ENCODE measurements at places on chromosomes 3 and 15.

DNA sequence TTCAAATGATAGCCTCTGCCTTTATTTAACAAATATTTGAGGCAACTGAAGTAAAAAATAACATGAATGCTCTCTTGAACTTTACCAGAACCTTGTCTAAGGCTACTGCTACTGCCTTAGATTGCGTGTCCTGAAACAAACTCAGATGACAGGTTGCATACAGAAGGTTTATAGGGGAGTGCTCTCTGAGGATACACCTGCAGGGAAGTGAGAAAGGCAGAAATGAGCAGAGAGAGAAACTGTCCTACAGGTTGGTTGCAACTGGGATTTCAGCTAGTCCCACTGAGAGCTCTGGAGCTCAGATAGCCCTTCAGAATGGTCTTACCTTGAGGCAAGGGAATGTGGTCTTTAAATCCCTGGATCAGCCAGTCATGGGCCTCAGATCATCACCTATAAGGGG is 165.5 kb downstream of the IL5RA start:
- DNase-seq = no peak

DNA sequence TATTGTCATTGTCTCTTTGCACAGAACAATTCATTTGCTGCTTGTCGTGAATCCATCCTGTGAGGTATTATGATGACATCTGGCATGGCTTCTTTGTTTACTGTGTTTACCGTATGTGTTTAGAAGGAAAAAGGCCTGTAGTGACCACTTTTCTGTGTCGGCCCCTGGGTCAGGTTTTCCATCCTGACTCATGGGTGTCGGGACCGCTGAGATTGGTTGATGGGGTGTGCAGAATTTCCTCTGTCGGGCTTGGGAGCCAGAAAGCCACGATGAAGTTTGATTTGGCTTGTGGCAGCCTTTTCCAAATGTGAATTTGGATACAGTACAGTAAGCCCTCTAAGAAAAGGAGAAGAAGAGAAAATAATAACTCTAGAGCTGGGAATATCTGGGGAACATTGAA is 113.5 kb downstream of the FNDC3B start:
- no peak for DNase-seq

GRCh38 chr3:25723802-25724201 is 59.1 kb upstream of the TOP2B start:
- DNase-seq = no peak

DNA sequence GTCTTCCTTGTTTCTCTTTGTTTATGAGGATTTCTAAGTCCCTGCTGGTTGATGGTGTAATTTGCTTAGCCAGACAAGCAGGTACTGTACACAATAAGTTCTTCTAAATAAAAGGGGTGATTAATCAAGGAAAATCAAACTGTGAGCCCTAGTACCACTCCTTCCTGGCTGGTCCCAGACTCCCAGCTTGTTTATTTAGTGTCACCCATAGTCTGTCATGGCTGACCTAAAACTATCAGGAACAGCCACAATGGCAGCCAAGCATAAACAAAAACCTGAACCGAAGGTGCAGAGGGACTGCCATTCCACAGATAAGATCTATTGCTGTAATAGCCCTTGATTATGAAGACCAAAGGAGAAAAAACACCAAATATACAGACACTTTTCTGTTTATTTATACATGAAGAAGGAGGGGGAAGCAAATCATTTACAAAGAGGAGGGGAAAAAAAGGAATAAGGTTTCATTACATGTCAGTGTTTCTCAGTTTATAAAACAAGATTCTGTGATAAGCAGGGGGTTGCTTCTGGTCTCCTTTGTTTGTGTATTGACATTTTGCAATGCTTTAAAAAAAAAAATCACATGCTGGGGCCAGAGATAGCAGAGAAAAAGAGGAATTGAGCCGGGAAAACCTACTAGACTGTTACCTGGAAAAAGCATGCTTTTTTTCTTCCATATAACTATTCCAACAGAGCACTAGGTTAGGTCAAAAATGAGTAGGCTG is 182.4 kb upstream of the DPH6 start:
- no peak for DNase-seq

GRCh38 chr15:52496776-52497470 is 31.8 kb downstream of the MYO5A start:
- no peak for DNase-seq

DNA sequence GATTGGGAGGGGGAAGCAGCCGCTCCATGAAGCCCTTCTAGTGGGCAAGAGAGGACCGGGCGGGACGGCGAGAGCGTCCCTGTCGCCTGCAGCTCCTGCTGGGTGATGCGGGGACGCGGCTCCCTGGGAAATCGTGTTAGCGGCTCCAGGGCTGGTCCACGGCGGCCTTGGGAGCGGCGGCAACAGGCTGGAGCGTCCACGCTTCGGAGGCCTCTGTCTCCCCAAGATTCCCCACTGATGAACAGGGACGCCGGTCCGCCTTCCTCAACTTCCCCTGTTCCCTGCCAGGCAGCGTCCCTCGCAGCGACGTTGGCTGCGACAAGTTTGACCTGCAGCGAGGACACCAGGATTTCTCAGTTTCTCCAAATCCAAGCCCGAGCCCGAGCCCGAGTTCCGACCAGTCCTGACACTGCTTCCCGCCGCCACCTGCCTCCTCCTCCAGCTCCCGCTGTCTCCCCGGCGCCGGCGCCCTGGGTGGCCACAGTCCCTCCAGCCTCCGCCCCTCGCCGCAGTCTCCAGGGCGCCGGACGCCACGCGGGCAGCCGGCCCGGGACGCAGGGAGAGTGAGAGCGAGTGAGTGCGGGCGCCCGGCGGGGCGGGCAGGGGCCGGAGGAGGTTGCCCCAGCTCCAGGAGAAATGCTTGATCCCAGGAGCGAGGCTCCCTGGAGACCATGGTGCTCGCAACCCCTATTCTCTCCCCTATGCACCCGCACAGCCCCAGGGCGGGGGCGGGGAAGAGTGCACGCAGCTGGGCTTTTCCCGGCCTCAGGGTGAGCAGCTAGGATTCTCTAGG is 78.1 kb upstream of the RNF7 start:
- peak; percentile 75 for DNase-seq

All from NCI-H1092 (cell line).